ENCODE measurements at places on chromosomes 12 and 14.

GRCh38 chr14:105682956-105683570, 156.7 kb downstream of the TMEM121 start:
- no peak for DNase-seq

DNA sequence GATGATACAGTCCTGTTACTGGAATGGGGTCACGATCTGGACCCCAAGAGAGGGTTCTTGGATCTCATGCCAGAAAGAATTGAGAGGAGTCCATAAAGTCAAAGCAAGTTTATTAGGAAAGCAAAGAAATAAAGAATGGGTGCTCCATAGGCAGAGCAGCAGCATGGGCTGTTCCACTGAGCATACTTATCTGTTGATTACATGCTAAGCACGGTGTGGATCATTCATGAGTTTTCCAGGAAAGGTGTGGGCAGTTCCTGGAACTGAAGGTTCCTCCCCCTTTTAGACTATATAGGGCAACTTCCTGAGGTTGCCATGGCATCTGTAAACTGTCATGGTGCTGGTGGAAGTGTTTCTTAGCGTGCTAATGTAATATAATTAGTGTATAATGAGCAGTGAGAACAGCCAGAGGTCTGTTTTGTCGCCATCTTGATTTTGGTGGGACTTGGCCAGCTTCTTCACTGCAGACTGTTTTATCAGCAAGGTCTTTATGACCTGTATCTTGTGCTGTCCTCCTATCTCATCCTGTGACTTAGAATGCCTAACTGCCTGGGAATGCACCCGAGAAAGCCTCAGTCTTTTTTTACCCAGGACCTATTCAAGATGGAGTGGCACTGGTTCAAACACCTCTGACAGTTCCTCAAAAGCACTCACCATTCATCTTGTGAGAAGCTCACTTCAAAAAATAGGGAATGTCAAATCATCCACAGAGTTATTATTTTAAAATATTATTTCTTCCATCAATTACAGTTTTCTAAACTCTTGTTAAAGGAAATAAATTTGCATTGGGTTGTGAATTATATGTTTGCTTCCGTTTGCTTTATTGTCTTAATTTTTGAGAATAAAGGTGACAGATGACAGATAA, 1358.8 kb upstream of the TMEM132C start:
- no peak for DNase-seq

- no peak for DNase-seq
Observed at GRCh38 chr12:32860192-32860591, 36.4 kb downstream of the PKP2 start.

DNA sequence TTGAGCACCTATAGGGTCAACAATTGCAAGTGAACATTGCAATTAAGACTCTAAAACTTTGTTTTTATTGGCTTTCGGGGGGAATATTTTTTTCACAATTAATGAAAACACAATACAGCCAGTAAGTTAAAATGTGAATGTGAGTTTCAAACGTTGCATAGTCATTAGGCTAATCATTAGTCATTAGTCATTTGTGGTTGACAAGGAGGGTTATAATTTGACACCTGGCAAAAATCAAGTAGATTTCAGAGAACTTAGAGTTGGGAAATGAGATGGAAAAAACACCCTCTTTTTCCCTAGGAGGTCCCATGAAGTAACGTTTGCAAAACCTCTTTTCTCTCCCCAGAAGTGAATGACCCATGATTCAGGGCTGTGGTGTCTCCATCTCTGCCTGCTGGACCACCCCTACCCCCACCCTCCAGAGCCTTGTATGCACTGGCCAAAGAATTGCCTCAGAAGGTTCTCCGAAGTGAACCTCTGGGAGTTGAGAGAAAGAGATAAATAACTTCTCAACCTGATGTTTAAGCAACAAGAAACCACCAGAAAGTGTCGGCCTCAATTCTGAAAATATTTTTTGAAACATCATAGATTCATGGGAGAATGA, 196.3 kb downstream of the PAX9 start:
- no peak for DNase-seq

- DNase-seq, result peak; percentile 64
Observed at GRCh38 chr14:32252030-32252670, 49.1 kb upstream of the RNU6-8 start.

- no peak for DNase-seq
Observed at GRCh38 chr12:93572712-93573551, 457 bp downstream of the SOCS2 start.

- peak; percentile 57 for DNase-seq
Observed at GRCh38 chr12:12439636-12440035, 82.8 kb downstream of the BORCS5 start.

DNA sequence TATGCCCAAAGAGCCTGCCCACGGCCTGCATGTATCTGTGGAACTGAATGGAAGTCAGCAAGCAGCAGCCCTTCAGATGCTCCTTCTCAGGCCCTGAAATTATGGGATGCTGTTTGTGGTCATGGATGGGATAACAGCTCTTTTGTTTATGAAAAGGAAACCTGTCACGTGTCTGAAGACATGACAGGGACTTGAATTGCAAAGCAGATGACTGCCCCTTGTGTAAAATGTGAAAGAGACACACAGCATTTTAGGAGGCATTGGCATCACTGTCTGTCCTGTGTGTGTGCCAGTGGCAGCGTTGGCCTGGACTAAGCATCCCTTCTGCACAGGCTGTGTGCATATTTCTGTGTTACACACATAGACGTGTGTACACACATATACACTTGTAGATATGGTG, 192.1 kb downstream of the VRK1 start:
- DNase-seq, result no peak

DNA sequence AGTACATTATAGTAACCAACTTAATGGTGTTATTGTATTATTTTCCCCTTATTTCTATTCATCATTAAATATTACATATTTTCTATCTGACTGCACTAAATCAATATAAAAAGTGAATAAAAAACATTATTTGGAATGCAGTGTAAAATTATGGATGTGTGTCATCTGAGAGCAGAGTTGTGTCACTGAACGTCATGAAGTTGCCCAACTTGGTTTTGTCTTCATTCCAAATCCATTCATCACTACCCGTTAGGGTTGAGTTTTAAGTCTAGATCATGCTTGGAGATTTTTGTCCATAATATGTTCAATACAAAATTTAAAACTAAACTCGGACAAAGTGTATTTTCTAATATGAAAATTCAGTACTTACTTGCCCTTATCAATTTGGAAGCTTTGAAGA, 16.1 kb downstream of the KLRF1 start:
- no peak for DNase-seq

DNA sequence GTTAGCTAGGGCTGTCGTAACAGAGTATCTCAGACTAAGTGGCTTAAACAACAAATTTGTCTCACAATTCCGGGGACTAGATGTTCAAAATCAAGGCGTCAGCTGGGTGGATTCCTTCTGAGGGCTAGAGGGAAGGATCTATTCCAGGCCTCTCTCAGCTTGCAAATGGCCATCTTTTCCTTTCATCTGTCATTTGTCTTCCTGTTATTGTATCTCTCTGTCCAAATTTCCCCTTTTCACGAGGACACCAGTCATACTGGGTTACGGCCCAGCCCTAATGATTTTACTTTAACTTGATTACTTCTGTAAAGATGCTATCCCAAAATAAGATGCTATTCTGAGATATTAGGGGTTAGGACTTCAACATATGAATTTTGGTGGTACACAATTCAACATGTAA, 119.0 kb upstream of the CPSF6 start:
- peak; percentile 26 for DNase-seq

DNA sequence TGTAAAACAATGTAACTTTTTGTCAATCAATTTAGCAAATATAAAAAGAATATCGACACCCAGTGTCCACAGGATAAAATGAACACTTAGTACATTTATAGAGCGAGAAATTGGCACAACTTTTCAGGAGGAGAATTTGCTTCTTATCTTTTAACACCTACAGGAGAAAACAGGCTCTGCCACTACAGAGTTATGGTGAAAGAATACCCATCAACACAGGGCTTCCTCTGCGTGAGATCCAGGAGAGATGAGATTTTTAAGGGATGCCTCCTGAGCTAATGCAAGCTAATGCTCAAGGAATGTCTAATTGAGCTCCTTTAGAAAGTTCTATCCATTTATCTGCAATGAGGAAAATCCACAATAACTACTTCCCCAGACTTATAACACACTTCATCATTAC, 7.8 kb downstream of the TBPL2 start:
- DNase-seq, result no peak

DNA sequence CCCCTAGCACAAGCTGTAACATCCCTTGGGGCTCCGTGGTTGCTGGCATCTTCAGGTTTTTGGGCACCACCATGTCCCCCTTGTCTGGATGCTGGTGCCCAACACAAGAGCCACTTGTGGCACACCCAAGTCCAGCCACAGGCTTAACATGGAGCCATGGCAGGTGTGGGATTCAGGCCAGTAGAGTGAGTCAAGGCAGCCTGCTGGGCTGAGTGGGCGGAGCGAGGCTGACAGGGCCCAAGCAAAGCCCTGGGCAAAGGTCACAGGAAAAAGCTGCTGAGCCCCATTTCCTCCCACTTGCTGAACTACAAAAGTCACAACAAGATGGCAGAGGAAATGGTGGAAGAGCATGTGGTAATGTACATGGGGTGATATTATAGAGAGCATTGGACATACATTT, 950.7 kb upstream of the FLRT2 start:
- DNase-seq, result no peak

- DNase-seq, result no peak
Observed at GRCh38 chr14:79586989-79587598, 624.2 kb downstream of the DIO2 start.

- no peak for DNase-seq
Observed at GRCh38 chr14:81567302-81567701, 33.6 kb upstream of the SEL1L start.

DNA sequence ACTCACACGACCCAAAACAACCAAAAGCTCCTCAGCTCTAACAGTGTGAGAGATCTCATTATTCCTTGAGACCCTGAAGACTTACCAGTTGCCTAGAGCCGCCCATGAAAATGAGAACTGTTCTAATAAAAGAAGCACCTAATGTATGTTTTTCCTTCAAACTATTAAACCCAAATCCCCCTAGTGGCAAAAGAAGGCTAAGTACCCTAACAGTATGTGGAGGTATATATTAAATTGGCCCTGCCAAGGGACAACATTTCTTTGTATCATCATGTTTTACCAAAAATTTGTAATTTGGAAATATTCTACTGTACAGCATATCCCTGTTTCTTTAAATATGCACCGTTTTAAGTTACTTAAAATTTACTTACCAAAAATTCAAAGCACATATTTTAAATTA, 38.0 kb upstream of the PPFIA2 start:
- peak; percentile 31 for DNase-seq

- no peak for DNase-seq
Observed at GRCh38 chr12:19759227-19759626, 319.9 kb downstream of the AEBP2 start.

GRCh38 chr12:96587691-96588090, 98.3 kb downstream of the CFAP54 start:
- DNase-seq, result no peak

GRCh38 chr12:122097927-122098756, 19.6 kb downstream of the MLXIP start:
- DNase-seq, result peak; percentile 71

GRCh38 chr12:100151769-100152168, 9.1 kb upstream of the BLTP3B start:
- no peak for DNase-seq

DNA sequence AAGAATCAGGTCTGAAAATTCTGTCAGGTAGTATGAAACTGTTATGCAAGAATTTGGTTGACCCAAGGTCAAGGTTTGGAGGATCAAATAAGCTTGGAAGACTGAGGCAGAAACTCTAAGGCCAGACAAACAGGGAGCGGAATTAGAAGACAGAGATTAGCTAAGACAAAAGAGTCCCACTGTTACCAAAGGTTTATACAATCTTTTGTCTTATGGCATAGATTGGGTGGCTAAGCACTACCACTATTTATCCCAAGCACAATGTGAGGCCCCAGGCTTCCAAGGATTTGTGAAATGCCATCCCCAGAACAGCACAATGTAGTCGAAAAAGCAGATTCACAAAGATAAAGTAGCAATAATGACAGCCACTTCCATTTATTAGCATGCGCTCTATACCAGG, 311.2 kb downstream of the SEC23A start:
- no peak for DNase-seq

DNA sequence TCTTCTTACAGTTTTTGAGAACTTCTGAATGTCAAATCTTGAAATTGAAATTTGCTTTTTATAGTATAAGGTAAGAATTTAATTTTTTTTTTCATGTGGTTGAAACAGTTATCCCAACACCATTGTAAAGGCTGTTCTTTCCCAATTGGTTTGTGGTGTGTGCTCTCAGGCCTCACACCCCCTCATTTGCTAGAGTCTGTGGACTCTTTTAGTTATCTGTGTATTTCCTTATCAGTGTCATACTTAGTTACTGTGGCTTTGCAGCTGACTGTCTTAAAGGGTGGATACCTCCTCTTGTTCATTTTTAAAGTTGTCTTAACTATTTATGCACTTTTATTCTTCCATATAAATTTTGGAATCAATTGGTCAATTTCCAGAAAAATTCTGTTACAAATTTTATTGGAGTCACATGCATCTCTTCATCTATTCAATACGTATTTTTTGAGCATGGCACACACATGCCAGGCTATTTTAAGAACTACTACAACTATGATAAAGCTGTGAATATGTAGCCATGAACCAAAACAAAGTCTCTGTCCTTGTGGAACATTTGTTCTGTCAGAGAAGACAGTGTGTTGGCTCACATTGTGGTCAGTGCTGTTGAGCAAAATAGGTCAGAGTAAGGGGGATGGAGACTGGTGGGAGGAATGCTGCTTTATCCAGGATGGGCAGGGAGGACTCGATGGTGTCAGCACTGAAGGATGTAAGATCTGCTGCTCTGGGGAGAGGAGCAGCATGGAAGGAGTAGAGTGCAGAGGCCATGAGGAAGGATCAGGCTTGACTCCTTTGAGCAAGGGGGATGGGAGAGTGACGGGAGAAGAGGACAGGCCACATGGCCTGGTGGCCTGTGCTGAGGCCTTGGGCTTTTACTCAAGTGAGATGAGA, 24.1 kb downstream of the FGF23 start:
- DNase-seq, result no peak

DNA sequence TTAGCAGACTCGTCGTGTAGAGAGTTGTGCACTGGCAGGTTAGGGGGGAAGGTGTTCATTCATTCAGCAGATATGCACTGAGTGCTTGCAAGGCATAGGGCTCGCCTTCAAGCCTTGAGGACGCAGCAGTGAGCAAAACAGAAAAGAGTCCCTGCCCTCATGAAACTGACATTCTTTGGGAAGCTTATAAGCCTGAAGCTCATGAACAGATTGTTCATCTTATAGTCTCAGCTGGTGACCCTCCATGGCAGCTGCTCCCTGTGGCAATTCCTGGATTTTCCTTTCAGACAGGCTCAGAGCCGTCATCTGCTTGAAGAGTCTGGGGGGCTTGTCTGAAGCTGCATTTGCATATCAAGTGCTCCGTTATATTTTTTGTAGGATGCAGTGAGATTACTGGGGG, 148.4 kb downstream of the PRKCH start:
- DNase-seq, result no peak

All from inflammatory macrophage treated with lipopolysaccharide for 4 hours (primary cell).